Activated naive CD8-positive, alpha-beta T cell treated with anti-CD3 and anti-CD28 coated beads for 36 hours (primary cell): ENCODE measurements at places on chromosomes 5 and 9. TPM values are rescaled to one million over a fixed set of nuclear protein-coding genes. Genes with fewer than 3 reads are reported as not detected.

Gene TUT7
- 18.3 TPM for total RNA-seq

- no peaks in the 10 kb centered on the region for H3K36me3 ChIP-seq
- H3K4me3 ChIP-seq, result no peak overlapping the region
- H3K27me3 ChIP-seq, result peaks cover 93% of the 10 kb centered on the region
- no peak overlapping the region for H3K27ac ChIP-seq
- DNase-seq, result no peak
- peaks cover 24% of the 10 kb centered on the region for H3K4me1 ChIP-seq
Measured at GRCh38 chr5:73230264-73231245, 57.6 kb downstream of the TMEM174 start.

Gene SPAG8
- 1.0 TPM for total RNA-seq

- H3K27me3 ChIP-seq, result no peaks in the 10 kb centered on the region
- peaks cover 3% of the 10 kb centered on the region for H3K36me3 ChIP-seq
- no peak for DNase-seq
- no peak overlapping the region for H3K4me3 ChIP-seq
Measured at GRCh38 chr5:179526978-179527377, 23.4 kb upstream of the RUFY1 start.

DNA sequence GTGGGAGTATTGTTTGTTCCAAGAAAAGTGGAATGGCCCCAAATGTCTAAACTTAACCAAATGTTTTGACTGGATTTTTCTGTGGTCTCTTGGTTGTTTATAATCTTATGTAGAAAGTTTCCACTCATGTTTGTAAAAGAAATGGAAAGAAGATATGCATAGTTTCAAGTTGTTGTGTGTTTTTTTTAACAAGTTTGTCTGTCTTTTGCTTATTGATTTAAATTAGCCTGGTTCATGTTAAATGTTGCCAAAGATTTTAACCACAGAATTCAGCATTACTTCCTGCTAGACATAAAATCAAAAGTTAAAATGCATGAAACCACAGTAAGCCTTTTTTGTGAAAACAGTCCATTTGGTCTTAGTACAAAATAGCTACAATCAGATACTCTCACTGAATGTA lies 14.0 kb downstream of the PPWD1 start:
- H3K4me1 ChIP-seq, result peaks cover 25% of the 10 kb centered on the region
- DNase-seq, result no peak
- H3K4me3 ChIP-seq, result no peak overlapping the region
- H3K27me3 ChIP-seq, result no peaks in the 10 kb centered on the region

DNA sequence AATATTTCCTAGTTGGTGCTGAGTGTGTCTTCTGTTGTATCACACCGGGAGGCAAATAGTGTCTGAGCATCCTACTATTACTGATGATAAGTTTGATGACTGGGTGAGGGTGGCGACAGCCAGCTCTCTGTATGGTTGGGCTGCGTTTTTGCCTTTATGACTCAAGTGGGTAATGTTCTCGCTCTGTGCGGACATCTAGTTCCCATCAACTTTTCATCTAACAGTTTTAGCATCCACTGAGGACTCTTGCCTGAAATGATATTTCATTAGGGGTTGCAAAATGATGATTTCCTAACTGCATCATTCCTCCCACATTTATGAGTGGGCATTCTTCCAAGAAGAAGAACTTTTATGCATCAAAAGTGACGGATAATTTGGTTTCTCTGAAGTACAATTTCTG lies 26.5 kb downstream of the HMCN2 start:
- no peaks in the 10 kb centered on the region for H3K4me1 ChIP-seq
- H3K27me3 ChIP-seq, result peaks cover 26% of the 10 kb centered on the region
- H3K36me3 ChIP-seq, result no peaks in the 10 kb centered on the region
- H3K4me3 ChIP-seq, result no peak overlapping the region

- no peak overlapping the region for H3K4me3 ChIP-seq
- no peaks in the 10 kb centered on the region for H3K27me3 ChIP-seq
- no peak overlapping the region for H3K27ac ChIP-seq
- peaks cover 2% of the 10 kb centered on the region for H3K36me3 ChIP-seq
- peaks cover 2% of the 10 kb centered on the region for H3K4me1 ChIP-seq
- DNase-seq, result no peak
Measured at GRCh38 chr9:482739-483138, 268.1 kb downstream of the DOCK8 start.

DNA sequence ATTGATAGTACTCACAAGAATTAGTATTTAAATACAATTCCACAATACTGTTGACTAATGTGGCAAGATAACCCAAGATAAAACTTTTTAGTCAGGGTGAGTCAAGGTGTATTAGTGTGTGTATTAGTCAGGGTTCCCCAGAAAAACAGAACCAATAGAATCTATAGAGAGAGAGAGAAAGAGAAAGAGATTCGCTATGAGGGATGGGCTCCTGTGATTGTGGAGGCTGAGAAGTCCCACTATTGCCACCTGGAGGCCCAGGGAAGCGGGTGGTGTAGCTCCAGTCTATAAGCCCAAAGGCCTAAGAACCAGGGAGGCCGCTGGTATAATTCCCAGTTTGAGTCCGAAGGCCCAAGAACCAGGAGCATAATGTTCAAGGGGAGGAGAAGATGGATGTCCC lies 10.0 kb upstream of the SHISAL2B start:
- H3K4me1 ChIP-seq, result no peaks in the 10 kb centered on the region
- peaks cover 16% of the 10 kb centered on the region for H3K27me3 ChIP-seq
- DNase-seq, result no peak
- no peak overlapping the region for H3K27ac ChIP-seq
- H3K36me3 ChIP-seq, result no peaks in the 10 kb centered on the region

- H3K36me3 ChIP-seq, result no peaks in the 10 kb centered on the region
- no peak overlapping the region for H3K4me3 ChIP-seq
- H3K27me3 ChIP-seq, result no peaks in the 10 kb centered on the region
- no peaks in the 10 kb centered on the region for H3K4me1 ChIP-seq
Measured at GRCh38 chr5:173733021-173733420, 116.6 kb upstream of the BOD1 start.

Gene FREM1
- total RNA-seq, result not detected

GRCh38 chr5:125370461-125371205 lies 624.2 kb upstream of the ZNF608 start:
- no peak for DNase-seq
- H3K27me3 ChIP-seq, result no peaks in the 10 kb centered on the region
- no peaks in the 10 kb centered on the region for H3K36me3 ChIP-seq
- H3K27ac ChIP-seq, result no peak overlapping the region
- H3K4me3 ChIP-seq, result no peak overlapping the region
- H3K4me1 ChIP-seq, result no peaks in the 10 kb centered on the region

Gene SPINK7
- total RNA-seq, result not detected

DNA sequence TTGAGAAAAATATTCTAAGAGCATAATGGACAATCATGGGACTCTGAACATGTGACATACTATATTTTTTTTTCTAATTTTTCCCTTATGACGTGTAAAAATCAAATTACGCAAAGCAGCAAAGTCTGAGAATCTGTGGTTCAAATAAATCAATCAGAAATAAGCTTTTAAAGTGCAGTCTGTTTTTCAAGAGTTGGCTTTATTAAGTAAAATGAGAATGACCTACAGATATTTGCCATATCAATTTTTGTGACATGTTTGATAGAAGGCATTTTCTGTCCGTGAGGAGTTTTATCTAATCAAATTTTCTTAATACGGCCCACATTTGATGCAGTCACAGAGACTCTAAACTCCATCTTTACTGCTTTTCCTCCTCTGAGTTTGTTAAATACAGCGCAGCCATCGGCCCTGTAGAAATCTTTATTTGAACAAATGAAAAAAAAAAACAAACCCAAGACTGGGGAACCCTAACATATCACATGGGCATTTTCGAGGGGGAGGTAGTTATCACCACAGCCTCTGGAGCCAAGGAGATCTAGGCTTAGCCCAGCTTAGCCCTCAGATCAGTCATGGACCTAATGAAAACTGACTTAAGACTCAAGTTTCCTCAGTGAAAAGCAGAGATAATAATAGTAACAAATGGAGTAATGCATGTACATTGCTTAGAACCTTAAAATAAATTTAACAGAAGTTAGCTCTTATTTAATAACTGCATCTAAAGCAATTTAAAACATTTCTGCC lies 263.6 kb upstream of the C9orf72 start:
- H3K27me3 ChIP-seq, result peaks cover 18% of the 10 kb centered on the region
- DNase-seq, result no peak
- H3K27ac ChIP-seq, result no peak overlapping the region
- H3K4me1 ChIP-seq, result no peaks in the 10 kb centered on the region
- H3K4me3 ChIP-seq, result no peak overlapping the region

Gene NUTM2F
- total RNA-seq, result not detected

DNA sequence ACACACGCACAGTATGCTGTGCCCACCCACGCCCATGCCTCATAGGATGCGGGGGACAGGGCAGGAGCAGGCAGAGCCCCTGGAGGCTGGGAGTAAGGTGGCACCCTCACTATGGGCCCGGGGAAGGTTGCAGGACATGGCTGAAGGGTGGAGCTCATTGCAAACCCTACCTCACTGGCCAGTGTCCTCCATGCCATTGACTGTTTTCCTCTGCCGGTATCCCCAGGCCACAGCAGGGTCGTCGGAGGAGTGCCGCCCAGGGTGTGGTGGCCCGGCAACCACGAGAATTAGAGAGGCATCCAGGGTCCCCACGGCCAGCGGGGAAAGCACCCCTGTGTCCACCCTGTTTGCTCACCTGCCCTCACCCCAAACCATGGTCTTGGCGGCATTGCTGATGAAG lies 59.7 kb upstream of the FCN2 start:
- H3K4me1 ChIP-seq, result no peaks in the 10 kb centered on the region
- no peak overlapping the region for H3K27ac ChIP-seq
- no peak overlapping the region for H3K4me3 ChIP-seq
- DNase-seq, result no peak
- H3K36me3 ChIP-seq, result no peaks in the 10 kb centered on the region

- no peak overlapping the region for H3K4me3 ChIP-seq
- no peaks in the 10 kb centered on the region for H3K4me1 ChIP-seq
- H3K27me3 ChIP-seq, result peaks cover 14% of the 10 kb centered on the region
- H3K27ac ChIP-seq, result no peak overlapping the region
- no peaks in the 10 kb centered on the region for H3K36me3 ChIP-seq
- no peak for DNase-seq
Measured at GRCh38 chr9:72649127-72649442, 127.7 kb downstream of the TMC1 start.

- no peak overlapping the region for H3K27ac ChIP-seq
- DNase-seq, result peak; percentile 18
- H3K27me3 ChIP-seq, result peaks cover 14% of the 10 kb centered on the region
- no peak overlapping the region for H3K4me3 ChIP-seq
- no peaks in the 10 kb centered on the region for H3K36me3 ChIP-seq
Measured at GRCh38 chr5:1246711-1247431, 21.7 kb downstream of the SLC6A18 start.

GRCh38 chr5:168853972-168854371 lies 274.8 kb upstream of the PANK3 start:
- no peak for DNase-seq
- H3K27me3 ChIP-seq, result peaks cover 37% of the 10 kb centered on the region
- H3K36me3 ChIP-seq, result no peaks in the 10 kb centered on the region
- no peak overlapping the region for H3K4me3 ChIP-seq
